ENCODE measurements at places on chromosomes 2 and 18.

- DNase-seq, result no peak
Measured at GRCh38 chr2:125935559-125935958, 720.4 kb upstream of the GYPC start.

DNA sequence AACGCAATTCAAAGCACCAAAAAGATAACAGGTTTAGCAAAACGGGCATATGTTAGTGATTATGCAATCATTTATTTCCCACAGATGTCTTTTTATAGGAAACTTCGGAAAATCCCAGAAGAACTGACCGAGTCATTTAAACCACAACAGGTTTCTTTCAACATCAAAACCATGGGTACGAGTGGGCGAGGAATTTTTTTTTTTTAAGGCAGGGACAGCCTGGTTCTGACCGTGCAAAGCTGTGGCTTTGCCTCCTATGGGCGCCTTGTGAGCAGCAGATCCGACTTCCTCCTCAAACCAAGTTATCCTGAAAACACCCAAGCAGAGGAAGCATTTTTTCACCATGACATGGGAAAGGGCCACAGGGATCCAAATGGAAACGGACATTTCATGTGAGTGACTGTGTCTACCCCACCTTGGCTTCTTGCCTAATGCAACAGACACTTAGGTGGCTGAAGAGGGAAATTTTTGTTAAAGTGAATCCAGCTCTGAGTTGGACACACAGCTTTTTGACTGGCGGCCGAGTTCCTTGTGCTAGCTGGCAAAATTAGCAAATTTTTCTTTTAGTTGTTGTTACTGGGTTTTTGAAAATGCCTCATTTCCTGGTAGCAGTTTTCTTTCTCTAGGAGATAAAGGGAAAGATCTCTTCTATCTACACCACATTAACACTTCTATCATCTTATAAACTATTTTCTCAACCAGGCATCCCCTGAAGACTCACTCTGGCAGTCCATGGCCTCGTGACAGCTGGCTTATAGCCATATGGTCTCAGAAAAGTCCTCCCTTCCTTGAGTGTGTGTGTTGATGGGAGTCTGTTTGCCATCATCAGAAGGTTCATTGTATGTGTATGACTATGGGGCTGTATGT is 487.4 kb upstream of the ZEB2 start:
- DNase-seq, result peak; percentile 56

DNA sequence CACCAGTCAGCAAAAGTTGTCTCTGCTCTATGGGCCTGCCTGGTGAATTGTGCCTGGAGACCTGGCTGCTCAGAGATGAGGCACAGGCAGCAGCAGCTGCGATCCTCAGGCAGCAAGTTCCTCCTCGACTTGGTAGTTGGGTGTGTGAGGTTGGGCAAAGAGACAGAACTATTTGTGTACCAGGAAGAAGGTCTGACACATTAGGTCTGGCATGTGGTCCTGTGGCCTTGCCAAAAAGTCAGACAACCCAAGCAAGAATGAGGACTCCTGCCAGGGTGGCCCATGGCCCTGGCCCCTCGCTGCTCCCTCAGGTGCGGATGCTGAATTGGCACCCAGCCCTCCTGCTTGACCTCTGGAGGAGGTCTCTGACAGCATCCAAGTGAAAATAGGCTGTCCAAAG is 192.7 kb downstream of the DYSF start:
- DNase-seq, result peak; percentile 55

DNA sequence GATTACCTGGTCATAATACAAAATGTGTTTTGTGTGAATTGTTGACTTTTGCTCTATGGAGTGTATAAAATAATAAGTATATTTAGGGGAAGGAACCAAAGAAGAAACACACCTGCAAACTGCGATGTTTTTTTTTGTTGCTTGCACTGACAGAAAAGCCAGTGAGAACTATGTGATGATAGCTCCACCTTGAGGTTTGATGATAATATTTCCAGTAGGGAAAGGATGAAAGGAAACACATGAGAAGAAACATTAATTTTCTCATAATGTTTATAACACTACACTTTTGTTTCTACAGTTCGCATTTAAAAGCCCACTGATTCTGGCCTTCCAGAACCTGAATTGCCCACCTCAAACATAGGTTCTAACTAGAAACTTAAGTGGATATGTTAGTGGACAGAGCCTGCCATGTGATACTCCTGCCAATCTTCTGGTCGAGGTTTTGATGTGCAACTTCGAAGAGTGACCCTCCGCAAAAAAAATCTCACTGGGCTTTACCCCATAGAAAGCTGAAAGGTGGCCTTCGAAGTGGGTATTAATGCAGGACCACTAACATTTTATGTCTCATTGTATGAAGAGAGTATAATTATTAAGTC is 476.4 kb upstream of the SPHKAP start:
- DNase-seq, result no peak

- no peak for DNase-seq
Measured at GRCh38 chr18:50466634-50467033, 91.8 kb downstream of the SKA1 start.

DNA sequence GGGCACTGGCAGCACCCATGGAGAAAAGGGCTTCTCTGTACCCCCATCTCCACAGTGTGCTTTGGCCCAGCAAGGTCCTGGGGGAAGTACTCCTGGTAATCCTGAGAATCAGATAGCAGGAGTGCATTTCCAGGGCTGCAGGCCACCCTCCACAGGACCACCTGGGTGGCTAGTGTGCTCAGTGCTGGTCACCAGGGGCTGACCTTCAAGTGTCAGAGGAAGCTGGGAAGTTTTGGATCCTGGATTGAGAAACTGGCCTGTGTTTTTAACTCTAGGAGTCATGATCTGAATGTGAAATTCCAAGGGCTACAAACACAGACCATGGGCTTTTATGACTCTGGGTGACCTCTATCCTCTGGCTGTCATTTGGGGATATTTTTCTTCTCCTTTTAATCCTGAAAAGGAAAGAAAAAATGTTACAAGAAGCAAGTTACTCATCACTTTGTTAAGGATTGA is 9.3 kb downstream of the RHOB start:
- DNase-seq, result no peak

DNA sequence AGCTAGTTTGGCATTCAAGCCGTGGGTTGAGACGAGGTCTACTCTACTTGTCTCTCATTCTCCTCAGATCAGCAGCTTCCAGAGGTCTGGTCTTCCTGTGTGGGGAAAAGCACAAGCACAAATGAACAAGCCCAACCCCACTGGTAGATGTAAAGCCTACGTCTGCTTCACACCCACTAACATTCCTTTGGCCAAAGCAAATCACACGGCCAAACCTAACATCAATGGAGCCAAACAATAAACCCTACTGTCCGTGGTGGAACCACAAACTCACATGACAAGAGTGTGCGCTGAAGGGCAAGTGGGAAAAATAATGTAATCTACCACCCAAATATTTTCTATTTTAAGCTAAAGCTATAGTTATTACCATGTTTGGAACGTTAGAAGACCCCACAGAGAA is 179.3 kb upstream of the MGAT5 start:
- no peak for DNase-seq

DNA sequence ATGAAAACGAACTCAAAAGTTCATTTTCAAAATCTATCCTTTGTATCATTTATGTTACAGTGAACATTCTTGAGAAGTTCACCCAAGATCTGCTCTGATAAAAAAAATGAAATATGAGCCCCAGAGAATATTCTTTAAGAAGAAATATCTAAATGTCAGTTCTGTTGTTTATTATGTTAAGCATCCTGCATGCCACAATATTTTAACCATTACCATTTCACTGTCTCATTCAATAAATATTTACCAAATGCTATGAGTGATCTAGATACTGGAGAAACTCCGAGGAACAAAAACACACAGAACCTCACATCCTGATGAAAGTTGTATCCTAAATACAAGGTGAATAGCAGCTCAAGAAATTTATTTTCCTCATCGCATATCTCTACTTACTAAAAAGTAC is 170.2 kb downstream of the ZNF385B start:
- DNase-seq, result no peak

DNA sequence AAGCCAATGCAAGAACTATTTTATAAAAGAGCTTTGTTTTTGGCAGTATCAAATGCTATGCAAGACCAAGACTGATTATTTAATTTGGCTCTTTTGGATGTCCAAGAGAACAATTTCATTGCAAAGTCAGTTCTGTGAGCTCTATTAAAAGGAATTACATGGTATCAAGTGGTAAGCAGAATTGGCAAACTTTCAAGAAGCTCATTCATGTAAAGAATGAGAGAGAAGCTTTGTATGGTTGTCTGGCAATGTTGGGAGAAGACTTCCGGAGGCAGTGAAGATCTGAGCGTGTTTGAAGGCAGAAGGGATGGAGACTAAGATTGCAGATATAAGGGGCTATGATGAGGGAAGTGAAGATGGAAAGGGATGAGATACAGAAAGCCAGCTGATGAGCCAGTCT is 49.6 kb downstream of the CPS1 start:
- DNase-seq, result no peak

DNA sequence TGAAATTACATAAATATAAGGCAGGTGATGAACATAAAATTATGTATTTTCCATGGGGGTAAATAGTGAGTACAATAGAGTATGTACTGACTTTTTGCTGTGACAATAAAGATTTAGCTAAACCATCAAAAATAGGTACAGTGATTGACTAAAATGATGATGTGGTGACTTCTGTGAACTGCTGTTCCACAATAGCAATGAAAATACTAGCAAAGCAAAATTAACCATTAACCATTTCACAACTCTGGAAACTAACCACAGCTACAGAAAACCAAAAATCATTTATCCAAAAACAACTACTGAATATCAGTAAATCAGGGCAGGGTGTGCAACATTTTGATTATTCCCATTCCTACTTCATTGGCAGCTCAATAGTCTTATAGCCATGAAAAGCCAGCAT is 161.4 kb upstream of the GYPC start:
- DNase-seq, result no peak

- no peak for DNase-seq
Measured at GRCh38 chr2:86249579-86250391, 50.5 kb downstream of the MRPL35 start.
